ENCODE measurements at places on chromosomes 4 and X.
A peak's percentile ranks its signal among the peaks of the same experiment; 100 is the strongest.

DNA sequence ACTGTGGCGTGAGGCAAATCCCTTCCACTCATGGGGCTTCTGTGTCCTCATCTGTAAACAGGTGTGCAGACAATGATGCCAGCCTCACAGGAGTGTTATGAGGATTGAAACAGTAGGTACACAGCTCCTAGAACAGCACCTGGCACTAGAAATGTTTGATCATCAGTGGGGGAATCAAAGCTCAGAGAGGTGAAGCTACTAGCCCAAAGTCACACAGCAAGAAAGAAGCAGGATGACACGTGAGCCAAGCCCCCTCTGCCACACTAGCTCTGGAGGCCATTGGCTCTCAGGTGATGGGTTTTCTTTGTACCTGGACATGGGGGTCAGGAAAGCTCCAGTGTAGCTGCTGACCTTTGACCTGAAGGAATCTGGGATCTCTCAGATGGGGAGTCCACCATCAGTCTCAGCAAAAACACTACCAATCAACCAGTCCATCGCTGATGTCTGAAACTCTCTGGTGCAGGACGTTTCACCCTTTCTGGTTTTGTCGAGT is 13.4 kb upstream of the SLC2A9 start:
- DNase-seq = no peak

DNA sequence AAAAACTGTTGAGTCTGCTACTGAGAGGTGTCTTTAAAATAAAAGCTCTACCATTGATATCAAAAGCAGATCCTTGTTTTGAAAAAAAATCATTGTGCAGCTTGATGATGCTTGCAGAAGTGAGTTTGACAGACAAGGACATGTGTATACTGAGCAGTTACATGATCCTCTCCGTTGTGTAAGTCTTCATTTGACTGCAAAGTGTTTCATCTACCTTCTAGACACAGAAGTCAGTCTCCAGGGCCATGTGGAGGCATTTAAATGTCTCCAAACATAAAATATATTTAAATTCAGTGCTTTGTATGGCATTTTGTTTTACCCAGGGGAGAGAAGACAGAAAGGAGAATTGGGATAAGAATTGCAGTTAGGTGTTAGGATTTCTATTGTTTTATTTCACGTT is 107.8 kb upstream of the MYOZ2 start:
- no peak for DNase-seq

DNA sequence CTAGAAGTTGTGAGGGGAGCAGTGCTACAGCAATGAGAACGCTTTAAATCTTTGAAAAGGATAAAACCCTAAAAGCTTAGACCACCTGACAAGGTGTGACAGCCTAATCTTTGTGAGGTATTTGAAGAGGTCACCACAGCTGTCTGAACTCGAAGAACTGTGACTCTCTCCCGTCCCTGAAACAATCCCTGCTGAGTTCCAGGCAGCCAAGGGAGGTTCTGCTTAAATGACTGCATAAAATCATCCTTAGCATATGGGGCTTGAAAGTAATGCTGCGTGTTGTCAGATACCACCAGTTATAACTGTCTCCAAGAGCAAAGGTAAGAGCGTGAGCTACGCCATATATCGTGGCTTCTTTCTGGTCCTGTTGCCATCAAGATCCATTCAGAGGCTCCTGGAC is 696.3 kb downstream of the PCDH7 start:
- DNase-seq = no peak

- no peak for DNase-seq
Observed at GRCh38 chr4:17232566-17233253, 279.2 kb downstream of the QDPR start.

DNA sequence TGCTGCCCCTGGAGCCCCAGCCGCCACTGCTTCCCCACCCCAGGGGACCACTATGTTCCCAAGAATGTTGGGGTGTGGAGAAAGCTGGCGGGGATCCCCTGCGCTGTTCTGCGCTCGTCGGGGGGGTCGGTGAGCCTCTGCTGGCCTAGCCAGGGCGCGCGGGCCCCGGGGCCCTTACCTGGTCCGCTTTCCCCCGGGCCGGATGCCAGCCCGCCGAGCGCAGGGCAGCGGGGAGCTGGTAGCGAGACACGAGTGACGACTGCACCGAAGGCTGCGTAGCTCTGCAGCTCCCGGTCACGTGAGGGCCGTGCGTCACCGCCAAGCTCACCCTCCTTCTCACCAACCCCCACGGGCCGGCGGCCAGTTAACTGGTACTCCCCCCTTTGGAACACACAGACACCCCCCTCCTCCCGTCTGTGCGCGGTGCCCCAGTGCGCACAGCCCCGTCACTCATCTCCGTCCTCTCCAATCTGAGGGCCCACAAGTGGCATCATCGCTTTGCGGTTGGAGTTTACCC is at the start of gene BEX1:
BEX1 (minus strand) TSS at position 254 of the 517 bp plus-strand sequence. CDS start 897 bp downstream, outside the sequence.
- DNase-seq = peak; percentile 84

DNA sequence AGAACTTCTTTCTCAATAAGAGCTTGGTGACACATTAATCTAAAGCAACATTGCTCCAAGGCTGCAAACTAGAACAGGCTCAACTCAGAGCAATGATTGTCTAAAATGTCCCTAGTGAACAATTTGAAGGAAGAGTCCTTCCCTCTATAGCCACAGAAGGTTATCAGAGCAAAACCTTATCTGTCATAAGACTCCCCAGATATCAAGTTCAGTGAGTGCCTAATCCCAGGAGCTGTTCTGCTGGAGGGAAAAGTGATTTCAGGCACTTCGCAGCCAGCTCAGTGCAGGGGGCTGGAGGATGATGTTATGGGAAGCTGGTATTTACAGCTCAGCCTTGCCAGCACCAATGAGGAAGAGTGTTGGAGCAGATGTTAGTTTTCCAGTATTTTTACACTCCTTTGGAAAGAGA is 497.5 kb downstream of the INPP4B start:
- DNase-seq = no peak

- no peak for DNase-seq
Observed at GRCh38 chr4:80155316-80155982, 41.9 kb upstream of the PRDM8 start.

DNA sequence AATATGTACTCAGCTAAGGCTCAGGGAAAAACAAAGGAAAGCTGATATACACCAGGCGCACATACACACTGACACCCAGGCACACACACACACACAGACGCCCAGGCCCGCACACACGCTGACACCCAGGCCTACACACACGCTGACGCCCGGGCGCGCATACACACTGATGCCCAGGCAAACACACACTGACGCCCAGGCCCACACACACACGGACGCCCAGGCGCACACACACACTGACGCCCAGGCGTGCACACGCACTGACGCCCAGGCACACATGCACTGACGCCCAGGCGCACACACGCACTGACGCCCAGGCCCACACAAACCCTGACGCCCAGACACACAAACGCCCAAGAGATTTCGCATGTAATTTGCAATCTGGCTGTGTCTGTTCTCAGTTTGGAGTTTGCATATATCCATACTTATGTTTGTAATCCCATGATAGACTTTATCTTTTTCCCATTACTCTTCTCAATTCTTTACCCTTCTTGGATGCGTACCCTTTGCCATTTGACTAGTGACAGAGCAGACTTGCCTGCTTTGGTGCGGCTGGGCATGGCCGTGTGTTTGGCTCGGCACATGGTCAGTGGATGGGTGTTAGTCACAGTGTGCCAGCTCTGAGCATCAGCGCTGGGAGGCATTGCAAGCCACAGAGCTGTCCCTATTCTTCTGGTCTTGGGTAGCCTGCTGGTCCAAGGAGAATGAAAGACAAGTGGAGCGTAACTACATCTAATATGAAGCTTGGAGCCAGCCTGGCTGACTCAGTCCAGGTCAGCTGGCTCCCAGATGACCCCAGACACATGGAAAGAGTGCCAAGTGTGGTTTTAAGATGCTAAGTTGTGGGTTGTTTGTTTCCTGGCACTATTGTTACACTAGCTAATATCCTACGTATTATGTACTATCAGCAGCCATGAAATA is 632.4 kb upstream of the ZFP42 start:
- no peak for DNase-seq

DNA sequence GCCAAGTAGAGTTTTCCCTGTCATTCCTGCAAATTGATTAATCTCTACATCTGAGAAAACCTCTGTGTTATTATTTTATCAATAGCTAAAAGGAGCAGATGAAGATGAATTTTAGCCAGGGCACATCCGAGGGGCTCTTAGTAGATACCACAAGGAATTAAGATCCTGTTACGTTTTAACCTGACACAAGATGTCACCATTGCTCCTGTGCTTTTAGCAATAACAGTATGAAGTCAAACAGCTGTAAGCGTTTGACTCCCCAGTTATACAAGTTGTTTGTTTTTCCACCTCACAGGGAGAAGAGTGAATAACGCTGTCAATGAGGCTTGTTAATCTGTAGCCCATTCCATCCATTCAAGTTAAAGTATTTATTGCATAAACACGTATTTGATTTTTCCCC is 76.0 kb upstream of the AP1S2 start:
- DNase-seq = no peak
